Osteoblast (primary cell): ENCODE measurements at places on chromosomes 2 and 18.

DNA sequence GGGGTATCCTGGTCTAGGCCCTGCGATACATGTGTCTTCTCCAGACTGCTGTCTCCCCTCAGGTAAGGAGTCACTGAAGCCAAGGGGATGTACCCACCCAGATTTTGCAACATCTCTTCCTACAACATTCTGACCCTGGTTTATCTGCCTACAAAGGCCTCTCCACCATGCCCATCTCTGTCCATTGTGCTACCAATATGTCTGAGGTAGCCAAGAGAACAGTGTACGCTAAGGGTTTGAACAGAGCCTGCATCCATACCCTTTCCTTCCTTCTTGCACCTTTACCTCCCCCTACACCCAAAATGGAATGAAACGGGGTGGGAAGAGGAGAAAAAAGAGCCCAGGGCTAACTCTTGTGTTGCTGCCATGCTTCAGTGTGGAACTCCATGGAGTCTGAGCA, 11.9 kb downstream of the ZC3H15 start:
- DNase-seq, result no peak

- peak; percentile 75 for DNase-seq
Measured at GRCh38 chr2:11701751-11702301, 31.8 kb upstream of the NTSR2 start.

- no peak for DNase-seq
Measured at GRCh38 chr2:161067846-161068350, 92.3 kb upstream of the TANK start.

DNA sequence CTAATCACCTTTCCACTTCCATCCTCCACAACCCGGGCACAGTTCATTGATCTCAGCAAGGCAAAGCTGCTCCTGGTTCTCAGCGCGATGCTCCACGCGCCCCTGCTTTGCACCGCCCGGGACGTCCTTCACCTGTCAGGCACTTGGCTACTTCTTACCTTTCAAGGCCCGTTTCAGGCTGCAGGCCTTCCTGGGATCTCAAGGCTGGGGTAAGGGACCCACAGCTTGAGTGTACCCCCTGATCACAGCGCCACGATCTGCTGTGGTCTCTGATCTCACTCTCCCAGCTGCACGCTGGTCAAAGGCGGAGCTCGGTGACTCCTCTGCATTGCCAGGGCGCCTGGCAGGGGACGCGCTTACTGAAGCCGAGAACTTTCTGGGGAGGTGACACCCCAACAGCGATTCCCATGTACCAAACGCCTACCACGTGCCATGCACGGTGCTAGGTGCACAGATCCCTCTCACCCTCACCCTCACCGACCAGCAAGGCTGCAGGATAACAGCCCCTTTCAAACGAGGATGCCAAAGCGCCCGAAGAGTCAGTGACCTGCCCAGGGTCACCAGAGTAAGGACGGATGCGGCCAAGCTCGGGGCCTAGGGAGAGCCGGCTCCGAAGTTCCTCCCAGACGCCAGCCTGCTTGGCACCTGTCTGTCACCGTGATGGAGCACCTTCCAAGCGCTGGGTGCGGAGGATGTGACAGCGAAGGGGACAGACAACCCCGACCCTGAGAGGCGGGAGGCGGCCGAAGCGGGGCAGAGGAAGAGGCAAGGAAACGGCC, 818 bp downstream of the ITGB1BP1 start:
- DNase-seq, result peak; percentile 85

DNA sequence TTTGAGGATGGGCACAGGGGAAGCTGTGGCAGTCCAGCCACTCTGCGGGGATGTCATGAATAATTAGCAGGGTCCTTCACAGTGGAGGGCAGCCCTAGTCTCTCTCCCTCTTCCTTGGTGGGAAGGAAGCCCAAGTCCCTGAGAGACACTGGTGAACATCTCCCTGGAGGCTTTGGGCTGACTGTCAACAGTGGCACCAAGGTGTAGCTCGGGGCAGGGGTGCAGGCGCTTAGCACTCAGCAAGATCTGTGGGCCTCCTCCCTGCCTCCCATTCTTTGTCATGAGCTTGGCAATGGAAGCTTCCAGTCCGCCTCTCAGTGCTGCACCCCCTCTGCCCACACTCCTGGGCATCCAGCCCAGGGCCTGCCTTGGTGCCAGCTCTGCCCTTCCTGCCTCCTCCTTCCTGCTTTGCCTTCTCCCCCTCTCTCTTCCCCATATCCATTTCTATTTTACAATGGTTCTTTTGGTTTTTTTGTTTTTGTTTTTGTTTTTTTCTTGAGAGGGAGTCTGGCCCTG, 59.4 kb downstream of the STEAP3 start:
- DNase-seq, result peak; percentile 49

DNA sequence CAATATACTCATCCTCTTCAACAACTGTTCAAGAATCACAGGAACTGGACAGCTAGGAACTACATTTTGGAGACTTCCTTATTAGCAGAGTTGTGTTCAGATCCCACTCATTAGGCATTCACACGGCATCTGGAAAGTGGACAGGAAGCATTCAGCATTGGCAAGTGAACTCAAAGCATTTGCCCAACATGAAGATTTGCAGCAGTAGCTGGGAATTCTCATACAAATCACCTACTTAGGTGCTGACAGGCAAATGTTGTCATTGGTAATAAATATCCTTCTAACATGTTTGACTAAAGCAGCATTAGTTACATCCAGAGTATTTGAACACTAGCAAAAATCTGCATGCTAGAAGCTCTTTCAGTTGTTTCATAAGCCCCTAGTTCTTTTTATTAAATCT, 350.8 kb downstream of the PTH2R start:
- no peak for DNase-seq

GRCh38 chr2:50014168-50014567, 859.9 kb upstream of the FSHR start:
- peak; percentile 84 for DNase-seq

GRCh38 chr2:216651351-216651881, 18.2 kb downstream of the IGFBP2 start:
- peak; percentile 81 for DNase-seq

GRCh38 chr2:45707661-45708060, 56.2 kb downstream of the PRKCE start:
- DNase-seq, result no peak

DNA sequence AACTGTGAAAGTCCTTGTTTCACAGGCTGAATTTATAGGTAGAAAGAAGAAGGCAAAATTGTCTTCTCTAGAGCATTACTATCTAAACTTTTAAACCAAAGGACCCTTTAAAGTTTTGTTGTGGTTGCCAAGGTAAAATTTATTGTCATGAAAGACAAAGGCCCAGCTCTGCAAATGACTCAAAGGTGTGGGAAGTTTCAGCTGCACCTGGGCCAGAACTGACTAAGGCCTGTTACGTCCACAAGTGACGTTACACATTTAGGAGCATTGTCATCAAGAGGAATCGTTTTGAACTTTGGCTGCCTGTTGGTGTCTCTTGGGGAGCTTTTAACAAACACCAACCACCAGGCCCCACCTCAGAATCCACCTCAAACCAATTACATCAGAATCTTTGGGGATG, 8.1 kb upstream of the DSC3 start:
- no peak for DNase-seq

DNA sequence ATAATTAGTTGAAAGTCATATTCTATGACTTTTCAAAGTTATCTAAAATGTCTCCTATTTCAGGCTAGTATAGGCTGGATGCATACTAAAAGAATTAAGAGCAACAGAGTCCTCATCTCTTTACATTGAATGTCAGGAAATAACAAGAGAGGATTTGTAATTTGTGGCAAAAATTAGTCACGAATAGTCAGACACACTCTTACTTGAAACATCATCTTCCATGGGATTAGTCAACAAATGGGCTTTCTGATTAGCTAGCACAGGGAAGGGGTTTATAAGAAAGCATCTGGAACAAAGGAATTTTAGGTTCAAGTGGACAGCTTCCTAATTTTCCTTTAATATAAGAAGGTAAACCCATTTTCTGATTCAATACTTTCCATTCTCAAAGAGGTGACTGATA, 330.3 kb upstream of the MEX3C start:
- DNase-seq, result no peak

- peak; percentile 45 for DNase-seq
Measured at GRCh38 chr18:25230658-25231326, 121.2 kb downstream of the ZNF521 start.

DNA sequence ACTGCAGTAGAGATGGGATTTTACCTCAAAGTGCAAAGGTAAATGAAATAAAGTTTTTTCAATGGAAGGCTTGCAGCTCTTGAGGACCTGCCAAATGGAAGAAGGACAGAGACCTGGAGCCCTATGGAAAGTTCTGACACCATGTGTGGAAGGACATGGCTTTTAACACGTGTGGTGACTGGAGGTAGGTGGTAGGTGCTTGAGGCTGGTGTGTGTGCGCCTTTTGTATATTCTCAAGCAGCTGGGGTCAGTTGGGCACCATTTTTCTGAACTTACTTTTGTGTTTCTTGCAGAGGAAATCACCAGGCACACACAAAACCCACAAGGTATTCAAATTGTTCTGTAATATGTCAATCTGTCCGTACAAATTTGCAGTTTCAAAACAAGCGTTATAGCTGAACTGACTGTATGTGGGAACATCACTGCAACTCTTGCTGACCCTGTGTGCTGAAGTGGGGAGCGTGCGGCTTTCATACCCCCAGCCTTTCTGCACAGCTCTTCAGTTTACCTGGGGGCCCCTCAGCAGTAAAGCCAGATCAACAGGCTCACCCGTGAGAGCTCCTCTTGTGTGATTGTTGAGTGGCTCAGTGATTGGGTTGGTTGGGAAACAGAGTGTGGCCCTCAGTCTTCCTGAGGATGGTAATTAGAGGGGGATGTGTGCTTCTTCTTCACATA, 363 bp downstream of the GREB1 start:
- DNase-seq, result no peak

DNA sequence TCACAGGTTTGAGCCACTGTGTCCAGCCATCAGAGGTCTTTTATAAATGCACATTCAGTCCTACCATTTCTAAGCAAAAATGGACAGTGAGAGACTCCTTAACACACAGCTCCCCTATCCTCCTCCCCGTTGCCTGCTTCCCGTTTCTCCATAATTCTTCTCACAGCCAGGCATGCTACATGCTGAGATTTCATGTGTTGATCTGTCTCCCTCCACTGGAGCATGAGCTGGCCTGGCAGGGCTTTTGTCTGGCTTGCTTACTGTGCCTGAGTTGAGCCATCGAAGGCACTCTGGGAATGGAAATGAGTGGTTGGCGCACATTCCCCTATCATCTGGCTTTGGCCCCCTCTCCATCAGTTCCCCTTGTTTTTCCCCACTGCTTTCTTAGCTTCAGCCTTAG, 413.5 kb downstream of the PTPRM start:
- DNase-seq, result no peak

GRCh38 chr18:61748004-61748403, 144.8 kb downstream of the RNF152 start:
- DNase-seq, result no peak

DNA sequence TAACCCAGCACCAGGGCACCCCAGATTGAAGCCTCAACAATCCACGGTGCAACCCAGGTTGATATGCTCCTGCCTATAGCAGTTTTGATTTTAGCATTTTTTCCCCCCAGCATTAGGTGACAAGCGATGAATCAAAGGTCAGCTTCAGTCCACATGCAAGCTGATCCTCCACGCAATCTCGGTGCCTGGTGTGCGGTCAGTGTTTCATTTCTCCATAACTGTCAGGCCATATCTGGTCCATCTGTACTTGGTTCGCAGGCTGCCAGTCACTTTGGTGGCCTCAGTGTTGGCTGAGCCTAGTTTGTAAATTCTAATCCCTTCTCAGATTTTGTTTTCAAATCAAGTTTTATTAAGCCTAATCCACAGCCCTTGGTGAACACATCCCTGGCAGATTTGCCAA, 30.2 kb downstream of the KCNG3 start:
- peak; percentile 22 for DNase-seq
